Activated naive CD8-positive, alpha-beta T cell treated with anti-CD3 and anti-CD28 coated beads, Interleukin-2, amount 10 ng/mL, durations not matched to agents 7 days and 5 days (primary cell): ENCODE measurements at places on chromosomes 12 and 14. TPM values are rescaled to one million over a fixed set of nuclear protein-coding genes. Genes with fewer than 3 reads are reported as not detected.
A peak's percentile ranks its signal among the peaks of the same experiment; 100 is the strongest.

Gene GLS2
- 4.4 TPM for total RNA-seq

Gene IFNG-AS1
- total RNA-seq = 5.1 TPM

GRCh38 chr12:19957308-19958125, 410.8 kb upstream of the PDE3A start:
- no peaks in the 10 kb centered on the region for H3K4me1 ChIP-seq
- H3K4me3 ChIP-seq = no peak overlapping the region
- H3K27ac ChIP-seq = no peak overlapping the region
- no peaks in the 10 kb centered on the region for H3K36me3 ChIP-seq
- no peaks in the 10 kb centered on the region for H3K27me3 ChIP-seq

- H3K27me3 ChIP-seq = no peaks in the 10 kb centered on the region
- H3K36me3 ChIP-seq = no peaks in the 10 kb centered on the region
- H3K4me1 ChIP-seq = peaks cover 5% of the 10 kb centered on the region
- H3K4me3 ChIP-seq = no peak overlapping the region
- no peak for DNase-seq
Measured at GRCh38 chr14:22159957-22160356, 429.1 kb downstream of the DAD1 start.

DNA sequence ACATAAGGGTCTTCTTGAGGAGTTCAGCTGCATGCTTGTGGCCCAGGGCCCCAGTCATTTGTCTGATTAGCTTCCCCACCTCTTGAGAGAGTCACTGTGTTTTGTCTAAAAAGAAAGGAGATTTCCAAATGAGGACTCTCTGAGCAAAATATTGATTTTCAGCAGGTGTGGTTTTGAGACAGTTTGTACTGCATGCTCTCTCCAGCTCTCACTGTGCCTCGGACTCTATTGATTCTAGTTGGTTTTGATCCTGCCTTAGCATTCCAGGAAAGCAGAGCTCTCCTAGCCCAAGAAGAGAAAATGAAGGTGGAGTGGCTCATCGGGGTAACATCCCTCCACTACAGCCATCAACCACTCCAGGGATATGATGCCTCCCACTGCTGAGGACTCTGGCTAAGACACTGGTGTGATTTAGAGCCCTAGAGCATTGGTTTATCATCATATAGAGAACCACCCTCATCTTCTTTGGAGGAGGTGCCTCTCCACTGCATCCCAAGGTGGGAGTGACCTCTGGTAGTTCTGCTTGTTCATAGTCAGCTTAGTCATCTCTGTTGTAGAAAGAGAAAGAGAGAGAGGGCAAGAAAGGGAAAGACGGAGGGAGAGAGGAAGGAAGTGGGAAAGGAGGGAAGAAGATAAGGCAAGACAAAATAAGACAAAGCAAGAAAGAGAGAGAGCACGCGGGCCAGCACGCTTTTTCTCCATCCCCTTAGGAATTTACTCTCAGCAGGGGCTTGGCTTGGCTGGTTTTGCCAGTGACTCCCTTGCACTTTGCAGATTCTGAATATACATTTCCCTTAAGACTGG, 365.6 kb downstream of the DPF3 start:
- DNase-seq = no peak
- H3K4me3 ChIP-seq = no peak overlapping the region
- peak overlapping the region; percentile 22 for H3K27ac ChIP-seq
- H3K36me3 ChIP-seq = peaks cover 8% of the 10 kb centered on the region

Gene MYH7
- total RNA-seq = not detected

Gene KIF26A
- 0.17 TPM for total RNA-seq

GRCh38 chr14:64208261-64208660, 85.9 kb downstream of the ESR2 start:
- peaks cover 18% of the 10 kb centered on the region for H3K36me3 ChIP-seq
- H3K27ac ChIP-seq = no peak overlapping the region
- no peak overlapping the region for H3K4me3 ChIP-seq
- no peak for DNase-seq

DNA sequence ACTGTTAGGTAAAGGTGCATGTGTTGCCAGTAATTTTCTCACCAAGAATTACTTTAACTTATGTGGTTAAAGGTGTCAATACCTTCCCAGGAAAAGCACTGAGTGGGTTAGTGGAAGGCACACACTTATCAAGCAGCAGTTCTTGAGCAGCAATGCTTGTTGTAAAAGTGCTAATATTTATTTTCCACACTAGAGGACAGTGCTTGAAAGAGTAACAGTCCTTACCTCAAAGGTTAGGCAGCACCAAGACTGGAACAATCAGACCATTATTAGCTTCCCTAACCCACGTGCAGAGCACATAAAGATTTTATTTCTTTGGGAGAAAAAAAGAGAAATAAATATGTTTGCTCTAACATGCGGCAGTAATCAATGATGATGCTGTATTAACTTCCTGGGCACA, 48.8 kb upstream of the KRR1 start:
- no peak for DNase-seq
- H3K36me3 ChIP-seq = no peaks in the 10 kb centered on the region
- peaks cover 9% of the 10 kb centered on the region for H3K4me1 ChIP-seq
- no peak overlapping the region for H3K4me3 ChIP-seq
- no peak overlapping the region for H3K27ac ChIP-seq

Gene GPX2
- not detected for total RNA-seq

Gene OAS2
- 244 TPM for total RNA-seq

Gene DYRK4
- 30.9 TPM for total RNA-seq

- H3K27me3 ChIP-seq = no peaks in the 10 kb centered on the region
- H3K4me3 ChIP-seq = no peak overlapping the region
- H3K36me3 ChIP-seq = peaks cover 30% of the 10 kb centered on the region
- H3K27ac ChIP-seq = no peak overlapping the region
Measured at GRCh38 chr12:57332646-57333312, 81.8 kb upstream of the STAC3 start.

DNA sequence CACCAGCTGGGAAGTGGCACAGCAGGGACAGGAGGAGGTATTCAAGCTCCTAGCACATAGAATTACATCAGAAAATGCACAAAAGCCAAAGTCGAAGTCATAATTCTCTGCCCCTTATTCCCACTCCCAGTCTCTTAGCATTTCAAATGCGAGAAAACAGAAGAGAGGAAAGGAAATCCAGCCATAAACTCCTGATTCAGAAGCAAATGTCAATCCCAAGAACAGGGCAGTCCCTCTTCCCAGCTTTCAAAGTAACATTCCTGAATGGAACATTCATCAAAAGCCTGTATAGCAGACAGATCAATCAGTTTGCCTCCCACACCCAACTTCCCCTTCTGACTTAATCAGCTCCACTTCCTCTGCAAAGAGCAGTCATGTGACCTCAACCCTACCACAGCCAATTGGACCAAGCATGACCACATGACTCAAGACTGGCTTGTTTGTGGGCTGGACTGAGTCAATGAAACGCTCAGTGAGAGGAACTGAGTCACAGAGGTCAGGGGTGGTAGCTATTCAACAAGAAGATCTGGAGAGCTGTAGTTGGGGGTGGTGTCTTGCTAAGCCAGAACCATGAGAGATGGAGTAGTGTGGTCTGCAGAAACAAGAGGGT, 41.4 kb upstream of the TUNAR start:
- H3K4me3 ChIP-seq = no peak overlapping the region
- no peaks in the 10 kb centered on the region for H3K27me3 ChIP-seq
- H3K4me1 ChIP-seq = no peaks in the 10 kb centered on the region
- H3K36me3 ChIP-seq = no peaks in the 10 kb centered on the region
- H3K27ac ChIP-seq = no peak overlapping the region

GRCh38 chr12:69886715-69887114, 61.7 kb downstream of the MYRFL start:
- H3K4me1 ChIP-seq = no peaks in the 10 kb centered on the region
- H3K27ac ChIP-seq = no peak overlapping the region
- H3K27me3 ChIP-seq = peaks cover 10% of the 10 kb centered on the region
- DNase-seq = no peak

GRCh38 chr12:106251631-106252455, 4.0 kb upstream of the CKAP4 start:
- H3K27me3 ChIP-seq = peaks cover 5% of the 10 kb centered on the region
- H3K4me1 ChIP-seq = peaks cover 5% of the 10 kb centered on the region
- no peak overlapping the region for H3K27ac ChIP-seq
- H3K4me3 ChIP-seq = no peak overlapping the region
- H3K36me3 ChIP-seq = no peaks in the 10 kb centered on the region

GRCh38 chr12:92292016-92292415, 146.4 kb upstream of the BTG1 start:
- H3K36me3 ChIP-seq = peaks cover 4% of the 10 kb centered on the region
- no peak for DNase-seq
- no peaks in the 10 kb centered on the region for H3K27me3 ChIP-seq

DNA sequence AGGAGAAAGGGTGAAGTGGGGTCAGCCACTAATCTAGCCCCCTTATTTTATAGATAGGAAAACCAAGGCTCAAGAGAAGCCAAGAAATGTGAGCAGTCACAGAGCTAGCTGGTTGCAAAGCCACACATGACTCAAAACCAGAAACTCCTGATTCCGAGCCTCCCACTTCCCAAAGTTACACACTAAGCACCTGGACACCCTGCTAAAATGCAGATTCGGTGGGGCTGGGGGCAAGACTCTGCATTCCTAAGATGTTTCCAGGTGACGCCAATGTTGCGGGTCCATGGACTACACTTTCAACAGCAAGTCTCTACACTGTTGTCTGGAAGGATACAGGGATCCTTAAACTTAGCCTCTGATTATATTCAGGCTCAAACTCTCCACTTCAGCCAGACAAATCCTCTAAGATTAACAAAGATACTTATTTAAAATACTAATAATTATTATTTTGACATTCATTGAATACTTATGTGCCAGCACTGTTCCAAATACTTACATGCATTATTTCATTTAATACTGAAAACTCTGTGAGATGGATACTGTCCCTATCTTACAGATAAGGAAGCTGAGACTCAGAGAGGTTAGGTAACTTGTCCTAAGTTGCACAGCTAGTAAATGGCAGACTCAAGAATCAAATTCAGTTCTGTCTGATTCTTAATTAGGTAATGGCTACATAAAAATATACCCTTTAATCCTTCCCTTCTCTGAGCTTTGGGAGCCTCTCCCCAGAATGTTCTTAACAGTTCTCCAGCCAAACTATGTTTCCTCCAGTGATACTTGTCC, 81.4 kb downstream of the CRACR2A start:
- peaks cover 14% of the 10 kb centered on the region for H3K36me3 ChIP-seq
- DNase-seq = no peak
- no peaks in the 10 kb centered on the region for H3K27me3 ChIP-seq

- H3K36me3 ChIP-seq = peaks cover 27% of the 10 kb centered on the region
- H3K27ac ChIP-seq = no peak overlapping the region
- no peaks in the 10 kb centered on the region for H3K27me3 ChIP-seq
- DNase-seq = no peak
- no peak overlapping the region for H3K4me3 ChIP-seq
Measured at GRCh38 chr12:131990066-131990979, 40.6 kb downstream of the EP400 start.

Gene GPR65
- total RNA-seq = 23.2 TPM

DNA sequence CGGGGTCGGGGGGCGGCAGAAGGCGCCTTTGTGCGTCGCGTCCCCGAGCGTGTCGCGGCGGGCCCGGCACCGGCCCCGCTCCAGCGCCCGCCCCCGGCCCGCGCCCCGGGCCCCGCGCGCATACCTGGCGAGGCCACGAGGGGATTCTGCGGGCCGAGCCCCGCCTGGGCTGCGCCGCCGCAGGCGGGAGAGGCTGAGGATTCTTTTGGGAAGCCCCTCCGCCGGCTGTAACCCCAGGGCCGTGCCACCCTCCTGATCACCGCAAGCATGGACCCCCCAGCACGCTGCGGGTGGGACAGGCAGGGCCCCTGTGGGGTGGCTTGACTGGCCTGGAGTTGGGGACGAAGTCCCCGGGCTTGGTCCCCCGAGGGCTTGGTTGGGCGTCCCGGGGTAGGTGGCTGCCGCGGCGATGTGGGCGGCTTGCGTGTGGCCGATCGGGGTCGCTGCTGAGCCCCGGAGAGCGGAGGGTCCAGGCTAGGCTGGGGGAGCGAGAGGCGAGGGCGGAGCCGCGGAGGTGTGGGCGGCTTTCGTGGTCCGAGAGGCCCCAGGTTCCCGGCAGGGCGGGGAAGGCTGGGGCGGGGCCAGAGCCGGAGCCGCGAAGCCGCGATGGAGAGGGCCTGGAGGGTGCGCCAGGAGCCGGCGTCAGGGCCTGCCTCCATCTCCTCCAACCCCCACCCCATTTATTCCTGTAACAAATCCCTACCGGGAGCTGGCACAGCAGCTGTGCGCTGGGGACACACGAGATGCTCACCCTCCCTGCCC, 28.4 kb upstream of the GPR132 start:
- H3K27me3 ChIP-seq = peaks cover 4% of the 10 kb centered on the region
- DNase-seq = peak; percentile 83
- no peaks in the 10 kb centered on the region for H3K36me3 ChIP-seq
- H3K4me1 ChIP-seq = peaks cover 17% of the 10 kb centered on the region
- H3K27ac ChIP-seq = peak overlapping the region; percentile 38

GRCh38 chr12:131622422-131622955, 88.4 kb upstream of the SFSWAP start:
- H3K4me3 ChIP-seq = no peak overlapping the region
- no peaks in the 10 kb centered on the region for H3K36me3 ChIP-seq
- peaks cover 1% of the 10 kb centered on the region for H3K4me1 ChIP-seq
- H3K27me3 ChIP-seq = no peaks in the 10 kb centered on the region
- DNase-seq = no peak
- H3K27ac ChIP-seq = no peak overlapping the region

GRCh38 chr14:75654127-75654732, 6.4 kb downstream of the ERG28 start:
- H3K36me3 ChIP-seq = peaks cover 17% of the 10 kb centered on the region
- no peak overlapping the region for H3K27ac ChIP-seq
- no peak overlapping the region for H3K4me3 ChIP-seq
- DNase-seq = peak; percentile 81
- H3K4me1 ChIP-seq = peaks cover 8% of the 10 kb centered on the region
- H3K27me3 ChIP-seq = no peaks in the 10 kb centered on the region

Gene OSGEP
- 63.5 TPM for total RNA-seq

Gene OTUB2
- 0.47 TPM for total RNA-seq

DNA sequence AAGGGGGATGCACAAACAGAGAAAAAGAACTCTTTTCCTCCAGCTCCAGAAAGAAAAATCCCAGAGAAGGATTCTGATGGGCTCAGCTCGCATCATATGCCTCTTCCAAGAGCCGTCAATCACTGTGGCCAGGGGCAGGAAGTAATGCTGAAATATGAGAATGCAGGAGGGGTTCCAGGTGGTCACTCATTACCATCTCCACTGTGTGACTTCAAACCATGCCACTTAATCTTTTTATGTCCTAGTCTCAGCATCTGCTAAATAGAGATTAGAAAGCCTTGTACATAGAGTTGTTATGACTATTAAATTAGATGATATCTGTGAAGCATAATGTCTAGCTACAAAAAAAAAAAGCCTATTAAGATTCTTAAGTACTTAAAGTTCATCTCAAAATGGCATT, 65.6 kb upstream of the FICD start:
- H3K36me3 ChIP-seq = no peaks in the 10 kb centered on the region
- H3K4me3 ChIP-seq = no peak overlapping the region
- peaks cover 17% of the 10 kb centered on the region for H3K27me3 ChIP-seq
- H3K27ac ChIP-seq = no peak overlapping the region
- no peaks in the 10 kb centered on the region for H3K4me1 ChIP-seq

Gene TMEM116
- total RNA-seq = 26.2 TPM

Gene ERBB3
- total RNA-seq = 7.1 TPM

Gene CLEC6A
- total RNA-seq = not detected
